ENCODE measurements at places on chromosomes 7 and 10. TPM values are rescaled to one million over a fixed set of nuclear protein-coding genes. Genes with fewer than 3 reads are reported as not detected.

GRCh38 chr10:126563361-126563760 lies 107.1 kb downstream of the C10orf90 start:
- no peaks in the 10 kb centered on the region for H3K36me3 ChIP-seq
- no peak overlapping the region for H3K27ac ChIP-seq
- H3K4me1 ChIP-seq = no peaks in the 10 kb centered on the region

DNA sequence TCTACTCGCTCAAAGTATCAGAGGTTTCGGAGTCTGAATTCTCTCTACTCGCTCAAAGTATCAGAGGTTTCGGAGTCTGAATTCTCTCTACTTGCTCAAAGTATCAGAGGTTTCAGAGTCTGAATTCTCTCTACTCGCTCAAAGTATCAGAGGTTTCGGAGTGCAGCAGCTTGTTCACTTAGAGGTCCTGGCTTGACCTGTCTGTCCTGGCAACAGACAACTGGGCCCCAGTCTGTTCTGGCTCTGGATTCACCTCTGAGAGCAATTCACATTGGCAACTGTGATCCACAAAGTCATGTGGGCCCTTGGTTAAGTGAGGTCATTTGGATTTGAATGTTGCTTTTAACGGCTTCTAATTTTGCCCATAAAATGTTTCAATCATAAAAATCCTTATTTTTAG lies 63.9 kb upstream of the ST8SIA6 start:
- H3K4me1 ChIP-seq = no peaks in the 10 kb centered on the region
- no peak for DNase-seq
- no peaks in the 10 kb centered on the region for H3K36me3 ChIP-seq

- H3K27ac ChIP-seq = no peak overlapping the region
- H3K4me3 ChIP-seq = no peak overlapping the region
- H3K36me3 ChIP-seq = no peaks in the 10 kb centered on the region
- H3K4me1 ChIP-seq = peaks cover 14% of the 10 kb centered on the region
- DNase-seq = no peak
- H3K27me3 ChIP-seq = peaks cover 17% of the 10 kb centered on the region
These were observed 56.2 kb upstream of the JCAD start for GRCh38 chr10:30115626-30115940.

- H3K27me3 ChIP-seq = no peaks in the 10 kb centered on the region
- no peak for DNase-seq
- H3K4me1 ChIP-seq = no peaks in the 10 kb centered on the region
- H3K4me3 ChIP-seq = no peak overlapping the region
- no peaks in the 10 kb centered on the region for H3K36me3 ChIP-seq
These were observed 86.6 kb downstream of the ABLIM1 start for GRCh38 chr10:114571316-114571999.

DNA sequence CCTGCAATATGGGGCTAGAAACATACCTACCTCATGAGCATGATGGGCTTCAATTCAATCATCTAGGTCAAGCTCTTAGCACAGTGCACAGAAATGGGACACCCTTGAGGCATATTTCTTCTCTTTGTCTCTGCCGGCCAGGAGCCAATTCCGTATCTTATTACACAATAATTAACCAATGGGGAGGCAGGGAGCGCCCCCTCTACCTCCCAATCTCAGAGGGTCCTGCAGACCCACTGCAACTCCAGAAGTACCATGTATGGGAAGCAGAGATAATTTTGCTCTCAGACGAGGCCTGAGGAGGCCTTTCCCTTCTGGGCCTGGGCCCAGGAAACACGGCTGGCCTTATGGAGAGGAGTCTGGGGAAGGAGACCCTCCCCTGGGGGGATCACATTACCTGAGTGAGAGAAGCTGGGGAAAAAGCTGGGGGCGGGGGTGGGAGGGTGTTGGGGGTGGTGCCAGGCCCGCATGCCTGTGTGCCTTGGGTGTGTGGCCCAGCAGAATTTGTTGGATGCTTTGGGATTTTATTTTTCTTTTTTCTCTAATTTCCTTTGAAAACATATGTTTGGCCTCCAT lies 155.5 kb downstream of the UBE2H start:
- no peaks in the 10 kb centered on the region for H3K36me3 ChIP-seq
- peaks cover 2% of the 10 kb centered on the region for H3K27me3 ChIP-seq
- no peak overlapping the region for H3K27ac ChIP-seq

DNA sequence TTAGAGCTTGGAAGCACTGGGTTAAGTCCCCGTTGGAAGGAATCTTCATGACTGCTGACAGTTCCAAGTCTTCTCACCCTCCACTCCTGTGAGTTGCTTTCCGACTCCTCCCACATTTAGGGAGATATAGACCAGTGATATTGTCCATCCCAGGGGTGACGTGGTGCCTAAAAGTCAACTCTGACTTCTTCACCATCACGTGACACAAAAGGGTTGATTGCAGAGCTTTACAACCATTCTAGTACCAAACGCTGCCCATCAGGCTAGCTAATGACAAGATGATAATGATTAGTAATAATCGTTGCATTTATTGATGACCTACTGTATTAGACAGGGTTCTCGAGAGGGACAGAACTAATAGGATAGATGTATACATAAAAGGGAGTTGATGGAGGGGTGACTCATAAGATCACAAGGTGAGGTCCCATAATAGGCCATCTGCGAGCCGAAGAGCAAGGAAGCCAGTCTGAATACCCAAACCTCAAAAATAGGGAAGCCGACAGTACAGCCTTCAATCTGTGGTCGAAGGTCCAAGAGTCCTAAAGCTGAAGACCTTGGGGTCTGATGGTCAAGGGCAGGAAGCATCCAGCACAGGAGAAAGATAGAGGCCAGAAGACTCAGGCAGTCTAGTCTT lies 85.3 kb upstream of the CARD11 start:
- no peak overlapping the region for H3K27ac ChIP-seq
- peaks cover 2% of the 10 kb centered on the region for H3K27me3 ChIP-seq
- peaks cover 12% of the 10 kb centered on the region for H3K36me3 ChIP-seq
- DNase-seq = no peak
- H3K4me1 ChIP-seq = peaks cover 2% of the 10 kb centered on the region

DNA sequence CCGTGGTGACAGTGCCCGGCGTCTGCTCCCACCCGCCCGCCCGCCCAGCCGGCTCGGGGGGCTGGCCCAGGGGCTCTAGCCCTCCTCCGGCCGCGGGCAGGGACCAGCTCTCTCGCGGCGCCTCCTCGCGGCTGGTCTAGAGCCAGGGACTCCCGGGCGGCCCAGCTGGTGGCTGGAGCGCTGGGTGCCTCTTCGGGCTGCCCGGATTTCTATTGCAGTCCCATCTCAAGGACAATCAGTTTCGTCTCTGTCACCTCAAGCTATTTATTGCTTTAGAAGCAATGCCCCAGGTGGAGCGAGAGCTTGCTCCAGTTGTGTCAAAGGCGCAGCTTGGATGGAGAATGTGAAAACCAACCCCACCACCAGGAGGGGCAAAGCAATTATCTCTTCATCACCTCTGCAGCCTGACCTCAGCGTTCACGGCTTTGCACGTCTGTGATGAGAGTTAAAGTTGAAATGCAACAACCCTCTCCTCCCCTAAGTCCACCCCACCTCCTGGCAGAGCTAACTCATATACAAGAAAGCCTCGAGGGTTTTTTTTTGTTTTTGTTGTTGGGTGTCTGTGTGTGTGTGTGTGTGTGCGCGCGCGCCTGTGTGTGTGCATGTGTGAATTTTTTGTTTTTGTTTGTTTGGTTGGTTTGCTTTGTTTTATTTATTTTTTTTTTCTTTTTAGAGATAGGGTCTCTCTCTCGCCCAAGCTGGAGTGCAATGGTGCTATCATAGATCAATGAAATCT lies at the start of gene ITGA8:
Gene ITGA8, minus strand, starts transcription at position 24 of the 736 bp plus-strand sequence. CDS start 151 bp downstream, outside the sequence.
- peak; percentile 7 for DNase-seq
- no peaks in the 10 kb centered on the region for H3K4me1 ChIP-seq
- H3K27me3 ChIP-seq = peaks cover 46% of the 10 kb centered on the region
- H3K36me3 ChIP-seq = no peaks in the 10 kb centered on the region
- no peak within 1 kb of the TSS for H3K4me3 ChIP-seq
- no peak within 1 kb of the TSS for H3K27ac ChIP-seq

GRCh38 chr10:96377816-96378294 lies 19.1 kb upstream of the OPALIN start:
- no peak overlapping the region for H3K4me3 ChIP-seq
- no peak overlapping the region for H3K27ac ChIP-seq
- H3K36me3 ChIP-seq = no peaks in the 10 kb centered on the region
- peaks cover 14% of the 10 kb centered on the region for H3K27me3 ChIP-seq
- no peak for DNase-seq

Gene TMEM176B
- total RNA-seq = not detected

Gene ABCA13
- 0.07 TPM for total RNA-seq

Gene LIPF
- not detected for total RNA-seq

Gene FAM13C
- not detected for total RNA-seq

Gene PDZD7
- 0.74 TPM for total RNA-seq

Gene TAS2R38
- total RNA-seq = not detected

Gene JCAD
- total RNA-seq = 0.12 TPM

Gene LAMB1
- total RNA-seq = not detected

Gene VWDE
- 3.5 TPM for total RNA-seq

Gene WDR86
- total RNA-seq = 0.29 TPM
